NCI-H748 treated with DMSO at 0.1 percent for 48 hours (cell line): ENCODE measurements at places on chromosomes 2 and 18.

DNA sequence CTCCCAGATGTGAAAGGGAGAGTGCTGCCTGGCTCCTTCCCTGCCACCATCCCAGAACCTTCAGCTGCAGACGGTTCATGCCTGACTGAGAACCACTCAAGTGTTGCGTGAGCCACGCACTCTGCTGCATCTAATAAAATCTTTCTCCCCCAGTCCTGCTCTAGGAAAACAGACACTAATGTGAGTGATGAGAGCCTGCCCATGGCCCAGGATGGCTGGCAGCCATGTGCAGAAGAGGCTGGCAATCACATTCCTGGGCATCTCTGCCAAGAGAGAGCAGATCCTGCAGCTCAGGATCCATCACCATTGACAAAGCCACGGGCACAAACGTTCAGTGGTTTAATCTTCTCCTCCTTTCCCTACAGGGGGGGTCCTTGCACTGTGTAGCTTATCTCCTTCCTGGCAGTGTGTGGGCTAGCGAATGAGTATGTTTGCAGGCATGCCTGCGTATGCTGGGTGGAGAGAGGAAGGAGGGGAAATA lies 477.5 kb downstream of the SLC4A3 start:
- no peak for DNase-seq

DNA sequence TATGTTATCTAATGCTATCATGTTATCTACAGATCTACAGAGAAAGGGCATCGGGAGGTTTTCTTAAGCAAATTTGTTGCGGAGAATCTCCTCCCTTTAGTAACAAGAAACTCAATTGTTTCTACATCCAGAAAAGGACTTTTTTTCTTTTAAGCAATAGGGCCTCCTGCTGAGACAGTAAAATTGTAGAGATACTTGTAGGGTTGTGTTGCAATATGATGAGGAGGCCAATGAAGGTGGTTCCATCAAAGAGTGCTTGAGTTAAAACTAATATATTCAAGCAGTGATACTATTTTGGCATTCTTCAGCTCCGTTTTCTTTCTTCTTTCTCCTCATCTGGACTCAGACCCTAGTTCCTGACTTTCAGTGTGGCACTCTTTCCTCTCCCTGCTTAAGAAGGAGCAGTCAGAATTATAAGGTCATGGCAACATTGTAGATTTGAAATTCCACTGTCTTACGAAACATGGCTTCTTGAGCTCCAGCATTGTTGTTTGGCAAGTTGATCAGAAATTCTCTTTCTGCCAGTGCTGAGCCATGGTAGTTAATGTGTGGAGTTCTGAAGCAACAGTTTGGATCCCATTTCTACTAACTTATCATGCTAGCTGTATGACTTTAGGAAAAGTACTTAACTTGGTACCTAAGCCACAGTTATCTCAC lies 202.0 kb upstream of the SLC14A2 start:
- DNase-seq = no peak

DNA sequence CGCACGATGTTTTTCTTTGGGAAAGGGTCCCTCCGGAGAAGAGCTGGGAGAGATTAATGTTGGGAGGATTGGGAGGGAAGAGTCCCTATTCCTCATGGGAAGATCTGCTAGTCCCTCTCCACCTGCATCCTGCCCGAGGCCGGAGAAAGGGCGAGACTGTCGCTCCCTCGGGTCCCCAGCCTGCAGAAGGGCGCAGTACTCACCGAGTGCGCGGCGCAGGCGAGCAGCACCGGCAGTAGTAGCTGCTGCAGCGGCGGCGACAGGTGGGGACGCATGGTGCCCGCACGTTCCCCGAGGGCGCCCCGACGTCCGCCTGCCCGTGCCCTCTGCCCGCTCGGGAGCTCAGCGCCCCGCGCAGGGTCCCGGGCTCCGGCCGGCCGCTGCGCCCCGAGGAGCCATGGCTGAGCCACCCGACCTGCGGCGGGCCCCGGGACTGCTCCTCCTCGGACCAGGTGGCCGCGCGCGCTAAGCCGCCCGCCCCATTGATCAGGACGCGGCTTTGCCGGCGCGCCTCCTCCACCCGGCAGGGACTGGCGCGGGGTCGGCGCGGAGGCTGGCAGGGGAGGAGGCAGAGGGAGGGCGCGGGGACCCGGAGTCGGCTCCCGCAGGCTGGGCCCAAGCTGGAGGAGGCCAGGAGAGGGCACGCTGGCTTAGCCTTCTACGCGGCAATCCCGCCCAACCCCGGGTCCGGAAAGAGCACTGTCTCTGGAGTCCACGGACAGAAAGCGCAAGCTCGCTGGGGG lies at the start of gene SCTR:
TSS of gene SCTR (minus strand) at position 532 of the 743 bp plus-strand sequence. CDS start at position 275, 257 bp downstream.
- DNase-seq = peak; percentile 2

DNA sequence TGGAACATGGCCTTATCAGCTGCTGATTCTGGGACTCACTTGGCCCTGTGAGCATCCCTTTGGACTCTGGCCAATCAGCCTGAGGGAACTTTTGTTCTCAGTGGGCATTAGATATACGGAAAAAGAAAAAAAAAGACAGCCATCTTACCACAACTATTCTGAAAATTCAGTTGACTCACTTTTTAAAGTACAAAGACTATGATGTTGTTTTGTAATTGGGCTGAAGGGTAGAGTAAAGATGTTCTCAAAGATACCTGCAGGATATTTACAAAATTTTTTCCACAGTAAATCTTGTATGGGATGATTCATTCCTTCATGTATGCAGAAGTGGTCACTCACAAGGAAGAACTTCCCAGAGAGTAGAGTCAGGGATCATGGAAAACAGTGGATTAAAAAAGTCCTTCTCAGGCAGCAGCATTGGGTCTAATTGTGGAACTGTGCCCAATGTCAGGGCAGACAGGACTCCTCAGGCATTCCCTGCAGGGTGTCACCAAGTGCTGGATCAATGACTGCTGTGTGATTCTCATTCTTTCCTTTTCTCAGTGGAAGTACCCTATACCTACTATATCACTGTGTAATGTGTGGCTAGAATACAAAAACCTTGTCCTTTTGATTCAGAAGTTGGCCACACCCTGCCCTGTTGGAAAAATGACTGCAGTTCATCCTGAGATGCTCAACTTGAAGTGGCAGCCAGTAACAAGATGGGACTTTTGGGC lies 35.4 kb downstream of the SULT1C4 start:
- DNase-seq = no peak

DNA sequence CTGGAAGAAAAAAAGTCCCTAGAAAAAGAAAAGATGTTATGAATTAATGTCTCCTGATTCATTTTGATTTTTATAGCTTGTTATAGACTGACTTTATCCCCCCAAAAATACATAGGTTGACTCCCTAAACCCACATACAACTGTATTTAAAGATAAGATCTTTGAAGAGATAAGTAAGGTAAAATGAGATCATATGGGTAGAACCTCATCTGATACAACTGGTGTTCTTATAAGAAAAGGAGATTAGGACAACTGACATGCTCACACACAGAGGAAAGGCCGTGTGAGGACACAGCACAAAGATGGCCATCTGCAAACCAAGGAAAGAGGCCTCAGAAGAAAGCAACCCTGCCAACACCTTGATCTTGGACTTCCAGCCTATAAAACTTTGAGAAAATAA lies 117.5 kb downstream of the CD226 start:
- DNase-seq = no peak

- no peak for DNase-seq
These were observed 14.9 kb downstream of the ABCG5 start for GRCh38 chr2:43823751-43824150.

DNA sequence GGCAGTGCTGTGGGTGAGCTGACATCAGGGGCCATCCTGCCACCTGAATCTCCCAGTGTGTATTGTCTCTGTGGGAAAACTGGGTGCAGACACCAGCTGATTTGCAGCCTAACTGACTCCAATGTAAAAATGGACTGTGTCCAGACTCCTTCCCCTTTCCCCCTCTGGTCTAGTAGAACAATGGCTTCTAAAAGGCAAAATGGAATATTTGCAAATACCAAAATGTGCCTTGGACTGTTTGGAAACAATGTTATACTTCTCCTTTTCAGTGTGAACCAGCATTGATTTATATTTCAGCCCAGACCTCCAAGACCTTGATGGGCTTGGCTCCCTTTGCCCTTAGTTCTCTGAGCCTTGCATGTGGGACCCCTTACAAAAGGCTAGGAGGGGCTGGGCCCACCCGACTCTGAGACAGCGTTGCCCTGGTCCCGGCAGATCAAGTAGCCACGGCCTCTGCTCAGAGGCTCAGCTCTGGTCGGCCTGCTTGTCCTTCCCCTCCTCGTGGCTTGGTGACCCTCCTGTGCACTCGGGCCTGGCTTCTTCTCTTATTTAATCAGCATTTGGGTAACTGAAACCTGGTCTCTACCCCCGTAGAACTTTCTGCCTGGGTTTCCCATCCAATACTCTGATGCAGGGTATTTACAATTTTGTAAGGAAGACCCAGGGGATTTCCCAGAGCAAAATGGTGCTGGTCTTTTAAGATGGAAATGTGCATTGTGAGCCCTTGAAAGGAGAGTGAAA lies 18.0 kb upstream of the ACKR3 start:
- no peak for DNase-seq

DNA sequence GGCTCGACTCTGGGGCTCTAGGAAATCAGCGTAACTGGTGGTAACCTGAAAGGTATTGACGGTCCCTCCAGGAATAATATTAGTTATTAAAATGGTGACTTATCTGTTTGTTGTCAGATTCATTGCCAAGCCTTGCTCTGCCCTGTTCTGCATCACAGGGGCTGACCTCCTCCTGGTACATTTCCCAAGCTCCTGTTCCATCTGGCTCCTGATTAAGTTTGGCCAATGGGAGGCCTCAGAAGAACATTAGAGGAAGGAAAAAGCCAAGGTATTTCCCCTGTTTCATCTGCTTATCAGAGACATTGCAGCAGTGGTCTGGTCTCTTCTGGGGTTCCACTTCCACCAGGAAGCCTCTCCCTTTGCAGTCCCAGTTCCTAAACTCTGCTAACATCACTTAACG lies 527.0 kb downstream of the TNS1 start:
- no peak for DNase-seq

GRCh38 chr2:219252570-219252899 lies 508 bp upstream of the TUBA4B start:
- DNase-seq = no peak

- DNase-seq = peak; percentile 43
These were observed 76.6 kb upstream of the GRB14 start for GRCh38 chr2:164697688-164698461.

- no peak for DNase-seq
These were observed 80.5 kb upstream of the CAVIN2 start for GRCh38 chr2:191927319-191927867.

- DNase-seq = no peak
These were observed 70.4 kb downstream of the INPP5D start for GRCh38 chr2:233130481-233131020.

DNA sequence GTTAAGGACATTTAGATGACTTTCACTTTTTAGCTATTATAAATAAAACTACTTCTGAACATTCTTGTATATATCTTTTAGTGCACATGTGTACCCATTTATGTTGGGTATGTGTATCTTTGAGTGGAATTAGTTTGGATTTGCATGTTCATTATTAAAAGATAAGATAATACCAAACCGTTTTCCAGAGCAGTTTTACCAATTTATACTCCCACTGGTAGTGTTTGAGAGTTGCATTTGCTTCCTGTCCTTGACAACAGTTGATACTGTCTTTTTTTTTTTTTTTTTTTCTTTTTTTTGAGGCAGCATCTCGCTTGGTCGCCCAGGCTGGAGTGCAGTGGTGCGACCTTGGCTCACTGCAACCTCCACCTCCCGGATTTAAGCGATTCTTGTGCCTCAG lies 23.3 kb downstream of the SLC30A6 start:
- DNase-seq = no peak

DNA sequence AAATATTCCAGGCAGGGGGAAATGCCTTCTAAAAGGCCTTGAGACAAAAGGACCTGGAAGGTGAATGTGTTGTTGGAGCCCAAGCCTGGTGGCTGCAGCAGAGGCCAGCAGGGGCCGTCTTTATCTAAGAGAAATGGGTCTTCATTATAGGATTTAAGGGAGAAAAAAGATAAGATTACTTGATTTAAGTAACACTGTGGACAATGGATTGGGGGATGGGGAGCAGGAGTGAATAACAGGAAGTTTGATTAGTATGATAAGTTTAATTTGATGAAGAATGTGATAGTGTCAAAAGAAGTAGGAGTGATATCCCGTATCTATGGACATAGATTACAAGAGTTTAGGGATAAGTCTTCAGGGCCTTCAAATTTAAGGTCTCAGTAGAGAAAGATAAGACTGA lies 64.2 kb downstream of the WDR75 start:
- DNase-seq = no peak

DNA sequence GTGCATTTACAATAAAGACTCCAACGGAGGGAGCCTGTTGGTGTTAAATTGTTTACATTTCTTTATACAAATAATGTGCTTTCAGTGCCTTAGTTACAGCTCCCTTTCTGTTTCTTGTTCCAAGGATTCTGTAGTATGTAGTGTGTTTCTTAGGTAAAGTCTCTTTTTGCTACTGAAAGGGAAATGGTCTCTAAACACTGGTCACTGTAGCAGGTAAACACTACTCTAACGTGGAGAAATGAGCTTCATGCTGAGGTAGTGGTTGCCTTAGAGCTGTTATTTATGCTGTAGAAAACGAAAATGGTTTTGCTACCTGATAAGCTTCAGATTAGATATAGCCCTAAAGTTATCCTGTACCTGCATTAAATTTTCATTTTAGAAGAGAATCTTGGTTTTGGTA lies 163.6 kb downstream of the CAPN13 start:
- DNase-seq = peak; percentile 32

GRCh38 chr2:201597397-201597796 lies 45.9 kb downstream of the TMEM237 start:
- no peak for DNase-seq

DNA sequence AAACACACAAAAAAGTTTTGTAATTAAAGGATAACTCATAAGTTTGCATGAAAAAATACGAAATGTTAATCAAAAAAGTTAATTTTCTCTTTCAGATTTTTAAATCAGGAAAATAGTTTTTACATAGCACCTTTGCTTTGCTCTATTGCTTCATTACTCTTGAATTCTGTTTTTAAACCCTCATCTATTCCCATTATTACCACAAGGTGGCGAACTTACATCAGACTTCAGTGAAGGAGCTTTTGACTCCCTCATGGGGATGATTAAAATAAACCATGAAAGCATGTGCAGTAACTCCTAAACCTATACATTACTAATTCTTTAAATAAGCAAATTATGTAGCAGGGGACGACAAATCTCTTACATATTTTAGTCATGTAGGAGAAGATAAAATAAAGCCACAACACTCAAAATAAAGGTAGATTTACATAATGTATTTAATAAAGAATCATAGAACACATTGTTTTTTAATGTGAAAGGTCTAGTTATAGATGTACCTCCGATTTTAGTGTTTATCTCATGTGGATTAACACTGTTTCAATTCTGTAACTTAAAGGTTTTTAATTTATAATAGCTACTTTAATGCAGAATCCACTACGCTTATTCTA lies 105.2 kb downstream of the NETO1 start:
- peak; percentile 80 for DNase-seq

- DNase-seq = no peak
These were observed 13.5 kb downstream of the TRIB2 start for GRCh38 chr2:12730265-12730664.

DNA sequence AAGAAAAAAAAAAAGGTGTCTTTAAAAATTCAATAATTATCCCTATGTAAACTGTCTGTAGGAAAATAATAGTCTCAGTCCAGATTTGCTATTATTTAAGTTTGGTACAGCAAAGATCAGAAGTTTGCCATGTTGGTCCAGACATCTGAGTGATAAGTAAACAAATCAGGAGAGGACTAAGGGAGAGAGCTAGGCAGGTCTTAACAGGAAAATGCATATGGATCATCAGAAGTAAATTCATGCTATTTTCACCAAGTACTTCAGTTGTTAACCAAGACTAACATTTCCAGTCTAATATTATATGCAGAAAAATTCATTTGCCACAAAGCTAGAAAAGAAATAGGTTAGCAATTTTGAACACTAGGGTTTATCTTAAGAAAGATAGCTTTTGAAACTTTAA lies 95.0 kb upstream of the STK17B start:
- DNase-seq = no peak
